ENCODE measurements at places on chromosomes 12 and 14.

DNA sequence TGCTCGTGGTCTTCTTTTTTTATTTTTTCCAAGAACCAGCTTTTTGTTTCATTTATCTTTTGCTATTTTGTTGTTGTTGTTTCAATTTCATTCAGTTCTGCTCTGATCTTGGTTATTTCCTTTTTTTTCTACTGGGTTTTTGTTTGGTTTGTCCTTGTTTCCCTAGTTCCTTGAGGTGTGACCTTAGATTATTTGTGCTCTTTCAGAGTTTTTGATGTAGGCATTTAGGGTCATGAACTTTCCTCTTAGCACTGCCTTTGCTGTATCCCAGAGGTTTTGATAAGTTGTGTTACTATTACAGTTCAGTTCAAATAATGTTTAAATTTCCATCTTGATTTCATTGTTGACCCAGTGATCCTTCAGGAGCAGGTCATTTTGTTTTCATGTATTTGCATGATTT is 3.3 kb upstream of the SERPINA11 start:
- DNase-seq, result no peak

DNA sequence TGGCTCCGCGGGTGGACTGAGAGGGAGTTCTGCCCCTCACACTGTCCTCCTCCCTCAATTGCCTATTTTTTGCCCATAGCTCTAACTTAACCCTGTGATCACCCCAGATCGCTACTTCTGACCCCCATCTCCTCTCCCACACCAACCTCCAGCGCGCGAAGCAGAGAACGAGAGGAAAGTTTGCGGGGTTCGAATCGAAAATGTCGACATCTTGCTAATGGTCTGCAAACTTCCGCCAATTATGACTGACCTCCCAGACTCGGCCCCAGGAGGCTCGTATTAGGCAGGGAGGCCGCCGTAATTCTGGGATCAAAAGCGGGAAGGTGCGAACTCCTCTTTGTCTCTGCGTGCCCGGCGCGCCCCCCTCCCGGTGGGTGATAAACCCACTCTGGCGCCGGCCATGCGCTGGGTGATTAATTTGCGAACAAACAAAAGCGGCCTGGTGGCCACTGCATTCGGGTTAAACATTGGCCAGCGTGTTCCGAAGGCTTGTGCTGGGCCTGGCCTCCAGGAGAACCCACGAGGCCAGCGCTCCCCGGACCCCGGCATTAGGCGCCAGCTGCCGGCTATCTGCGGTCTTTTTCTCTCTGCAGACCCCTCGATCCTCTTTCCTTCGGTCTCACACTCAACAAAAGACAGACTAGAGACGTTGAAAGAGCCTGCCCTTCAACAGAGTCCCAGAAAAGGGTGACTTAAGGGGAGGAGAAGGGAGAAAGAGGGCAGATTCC is 3.0 kb upstream of the TBX3 start:
- DNase-seq, result no peak

- DNase-seq, result no peak
Measured at GRCh38 chr12:3692616-3693365, 60.1 kb downstream of the CRACR2A start.

DNA sequence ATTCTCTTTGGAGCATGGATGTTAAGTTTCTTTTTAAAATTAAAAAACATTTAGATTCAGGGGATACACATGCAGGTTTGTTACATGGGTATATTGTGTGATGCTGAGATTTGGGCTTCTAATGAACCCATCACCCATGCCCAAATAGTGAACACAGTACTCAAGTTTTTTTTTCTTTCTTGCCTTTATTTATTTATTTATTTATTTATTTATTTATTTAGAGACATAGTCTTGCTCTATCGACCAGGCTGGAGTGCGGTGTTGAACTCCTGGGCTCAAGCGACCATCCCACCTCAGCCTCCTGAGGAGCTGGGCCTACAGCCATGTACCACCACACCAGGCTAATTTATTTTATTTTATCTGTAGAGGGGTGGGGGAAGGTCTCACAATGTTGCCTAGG is 2.2 kb upstream of the NCKAP1L start:
- no peak for DNase-seq

GRCh38 chr14:90815572-90815821 is 733 bp downstream of the TTC7B start:
- DNase-seq, result no peak

DNA sequence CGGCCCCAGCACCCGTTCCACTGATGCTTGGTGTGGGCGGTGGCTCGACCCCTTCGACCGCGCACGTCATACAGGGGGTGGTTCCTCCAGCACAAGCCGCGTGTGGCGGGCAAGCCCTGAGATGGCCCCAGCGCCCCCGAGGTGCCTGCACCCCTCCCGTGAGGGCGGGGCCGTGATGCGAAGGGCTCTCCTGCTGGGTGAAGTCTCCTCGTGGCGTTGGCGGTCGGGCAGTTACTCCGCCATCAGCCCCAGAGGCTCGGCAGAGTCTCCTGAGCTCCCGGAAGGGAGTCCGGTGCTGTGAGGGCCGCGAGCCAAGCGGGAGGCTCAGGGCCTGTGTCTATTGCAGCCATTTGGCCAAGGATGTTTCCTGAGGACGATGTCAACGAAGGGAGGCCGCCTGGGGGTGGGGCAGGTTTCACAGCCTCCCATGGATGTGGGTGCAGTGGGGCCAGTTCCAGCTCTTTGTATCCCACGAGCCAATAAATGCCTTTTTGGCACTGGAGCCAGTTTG is 78.1 kb upstream of the GALNT9 start:
- no peak for DNase-seq

DNA sequence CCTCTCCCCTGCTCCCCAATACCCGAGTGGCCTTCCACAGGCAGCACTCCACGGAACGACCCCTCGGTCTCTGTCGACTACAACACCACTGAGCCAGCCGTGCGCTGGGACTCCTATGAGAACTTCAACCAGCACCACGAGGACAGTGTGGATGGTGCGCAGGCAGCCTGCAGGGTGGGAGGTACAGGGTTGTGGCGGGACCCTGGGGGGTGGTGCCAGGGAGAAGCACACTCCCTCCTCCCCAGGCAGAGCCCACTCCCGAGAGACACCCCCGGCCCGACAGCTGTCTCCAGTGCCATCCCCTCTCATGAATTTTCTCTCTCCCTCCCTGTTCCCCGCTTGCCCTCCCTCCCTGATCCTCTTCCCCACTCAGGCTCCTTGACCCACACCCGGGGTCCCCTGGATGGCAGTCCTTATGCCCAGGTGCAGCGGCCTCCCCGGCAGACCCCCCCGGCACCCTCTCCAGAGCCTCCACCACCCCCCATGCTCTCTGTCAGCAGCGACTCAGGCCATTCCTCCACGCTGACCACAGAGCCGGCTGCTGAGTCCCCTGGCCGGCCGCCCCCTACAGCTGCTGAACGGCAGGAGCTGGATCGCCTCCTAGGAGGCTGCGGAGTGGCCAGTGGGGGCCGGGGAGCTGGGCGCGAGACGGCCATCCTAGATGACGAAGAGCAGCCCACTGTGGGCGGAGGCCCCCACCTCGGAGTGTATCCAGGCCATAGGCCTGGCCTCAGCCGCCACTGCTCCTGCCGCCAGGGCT is 9.0 kb downstream of the TNS2 start:
- DNase-seq, result peak; percentile 45

DNA sequence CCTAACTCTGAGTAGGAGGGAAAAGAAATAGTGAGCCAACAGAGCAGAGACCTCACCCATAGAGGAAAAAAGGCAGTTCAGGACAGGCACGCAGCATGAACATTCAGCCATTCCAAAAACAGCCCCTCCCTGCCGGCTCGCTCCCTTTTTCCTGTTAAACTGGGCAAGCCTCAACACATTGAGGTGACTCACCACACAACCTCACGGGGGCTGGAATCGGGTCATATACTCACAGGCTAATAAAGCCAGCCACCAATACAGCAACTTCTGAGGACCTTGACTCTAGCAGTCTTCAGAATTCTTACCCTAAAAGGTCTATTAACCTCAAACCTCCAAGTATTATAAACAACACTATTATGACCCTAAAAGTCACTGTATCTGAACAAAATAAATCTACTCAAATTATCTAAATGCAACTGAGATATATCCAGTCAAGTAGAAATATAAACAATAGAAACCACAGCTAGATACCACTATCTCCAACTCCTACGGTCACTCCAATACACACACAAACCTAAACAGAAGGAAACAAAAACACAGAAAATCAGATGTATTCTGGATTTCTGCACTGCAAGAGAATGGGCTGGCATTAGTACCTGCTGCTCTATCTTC is 6.3 kb downstream of the YBX3 start:
- DNase-seq, result peak; percentile 77

GRCh38 chr14:87430810-87431209 is 562.2 kb downstream of the GALC start:
- DNase-seq, result no peak
